Activated naive CD4-positive, alpha-beta T cell treated with Interleukin-2 at 50 U/mL for 16 hours (primary cell): ENCODE measurements at places on chromosomes 5 and 9.

DNA sequence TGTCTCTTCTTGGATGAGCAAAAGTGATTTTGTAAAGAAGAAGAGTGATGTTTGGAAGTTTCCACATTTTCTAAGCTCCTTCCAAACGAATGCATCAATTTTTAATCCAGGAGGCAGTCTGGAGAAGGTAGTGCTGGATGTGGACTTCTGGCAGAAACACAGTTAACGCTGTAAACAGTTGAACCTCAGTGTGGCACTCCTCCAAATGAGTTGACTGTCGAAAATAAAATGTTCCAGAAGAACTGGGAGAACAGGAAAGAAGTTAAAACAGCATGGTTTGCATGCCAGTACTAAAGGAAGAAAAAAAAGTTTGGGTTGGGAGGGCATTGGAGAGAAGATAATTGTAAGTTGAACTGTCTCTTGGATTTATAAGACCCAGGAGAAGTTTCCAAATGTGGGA is 6.5 kb downstream of the ZNF462 start:
- no peak for DNase-seq

GRCh38 chr9:129637673-129638439 is 4.1 kb downstream of the ASB6 start:
- DNase-seq: no peak

GRCh38 chr9:77968506-77968905 is 63.1 kb downstream of the GNAQ start:
- DNase-seq: no peak

GRCh38 chr5:132388244-132389050 is 18.9 kb downstream of the SLC22A5 start:
- no peak for DNase-seq

DNA sequence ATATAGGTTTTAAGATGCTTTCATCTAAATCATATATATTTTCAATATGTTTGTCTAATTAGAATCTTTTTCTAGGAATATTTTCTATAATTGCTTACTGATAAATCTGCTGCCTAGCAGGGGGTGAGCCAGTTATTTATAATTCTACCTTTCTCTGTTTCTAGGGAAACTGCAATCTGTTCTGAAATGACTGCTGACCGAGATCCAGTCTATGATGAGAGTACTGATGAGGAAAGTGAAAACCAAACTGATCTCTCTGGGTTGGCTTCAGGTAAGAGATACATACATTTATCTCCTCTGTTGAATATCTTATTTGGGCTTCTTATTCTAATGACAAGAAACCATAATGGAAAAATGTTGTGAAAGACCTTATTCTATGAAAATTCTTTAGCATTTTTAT is 127.3 kb downstream of the XRCC4 start:
- no peak for DNase-seq

DNA sequence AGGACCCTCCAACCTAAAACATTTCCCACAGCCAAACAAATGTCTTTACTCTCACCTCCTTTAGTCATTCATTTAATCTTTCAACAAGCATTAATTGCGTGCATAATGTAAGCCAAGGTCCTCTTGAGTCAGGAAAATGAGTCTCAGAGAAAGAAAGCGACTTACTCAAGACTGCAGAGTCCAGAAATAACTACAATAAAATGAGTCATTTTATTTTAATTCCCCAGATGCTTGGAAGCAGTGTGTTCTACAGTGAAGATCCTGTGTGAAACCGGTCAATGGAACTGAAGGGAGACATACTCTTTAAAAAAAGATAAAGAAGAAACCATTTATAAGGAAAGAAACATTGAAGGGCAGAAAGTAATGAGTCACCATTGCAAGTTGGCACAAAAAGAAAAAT is 513.7 kb downstream of the CDK5RAP2 start:
- no peak for DNase-seq

GRCh38 chr9:38107811-38108304 is 38.8 kb upstream of the SHB start:
- DNase-seq: no peak

GRCh38 chr9:85431339-85432102 is 310.2 kb downstream of the AGTPBP1 start:
- DNase-seq: no peak

DNA sequence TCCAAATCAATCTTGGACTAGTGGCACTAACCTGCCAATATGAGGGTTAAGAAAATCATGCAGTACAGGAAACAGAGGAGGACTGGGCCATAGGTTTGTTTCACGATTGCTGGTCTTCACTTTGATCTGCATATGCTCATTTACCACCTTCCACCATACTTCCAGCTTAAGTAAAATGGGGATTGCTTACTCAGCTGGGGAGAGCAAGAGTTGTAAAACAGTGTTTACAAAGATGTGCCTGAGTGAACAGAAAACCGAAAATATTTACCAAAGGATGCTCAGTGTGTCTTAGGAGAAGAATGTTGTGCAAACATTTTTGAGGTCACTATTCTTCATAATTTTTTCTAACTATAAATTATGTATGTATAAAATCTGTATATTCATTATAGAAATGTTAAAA is 65.1 kb upstream of the DNAH5 start:
- DNase-seq: no peak

DNA sequence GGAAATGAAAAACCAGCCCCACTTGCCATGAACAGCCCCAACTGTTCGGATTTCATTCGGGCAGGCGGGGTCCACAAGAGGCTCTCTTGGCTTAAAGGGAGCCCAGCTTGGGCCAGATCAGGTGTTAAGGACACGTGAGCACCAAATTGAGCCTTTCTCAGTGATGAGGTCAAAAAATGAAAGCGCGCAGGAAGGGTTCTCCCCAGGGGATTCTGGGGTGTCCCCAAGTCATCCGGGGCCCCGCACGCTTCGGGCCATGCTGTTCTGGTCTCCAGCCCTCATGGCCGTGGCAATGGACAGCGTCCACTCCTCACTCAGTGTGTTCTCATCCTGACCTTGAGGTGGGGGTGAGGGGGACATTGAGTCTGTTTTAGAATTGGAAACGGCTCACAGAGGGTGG is 10.9 kb downstream of the AK1 start:
- DNase-seq: no peak

DNA sequence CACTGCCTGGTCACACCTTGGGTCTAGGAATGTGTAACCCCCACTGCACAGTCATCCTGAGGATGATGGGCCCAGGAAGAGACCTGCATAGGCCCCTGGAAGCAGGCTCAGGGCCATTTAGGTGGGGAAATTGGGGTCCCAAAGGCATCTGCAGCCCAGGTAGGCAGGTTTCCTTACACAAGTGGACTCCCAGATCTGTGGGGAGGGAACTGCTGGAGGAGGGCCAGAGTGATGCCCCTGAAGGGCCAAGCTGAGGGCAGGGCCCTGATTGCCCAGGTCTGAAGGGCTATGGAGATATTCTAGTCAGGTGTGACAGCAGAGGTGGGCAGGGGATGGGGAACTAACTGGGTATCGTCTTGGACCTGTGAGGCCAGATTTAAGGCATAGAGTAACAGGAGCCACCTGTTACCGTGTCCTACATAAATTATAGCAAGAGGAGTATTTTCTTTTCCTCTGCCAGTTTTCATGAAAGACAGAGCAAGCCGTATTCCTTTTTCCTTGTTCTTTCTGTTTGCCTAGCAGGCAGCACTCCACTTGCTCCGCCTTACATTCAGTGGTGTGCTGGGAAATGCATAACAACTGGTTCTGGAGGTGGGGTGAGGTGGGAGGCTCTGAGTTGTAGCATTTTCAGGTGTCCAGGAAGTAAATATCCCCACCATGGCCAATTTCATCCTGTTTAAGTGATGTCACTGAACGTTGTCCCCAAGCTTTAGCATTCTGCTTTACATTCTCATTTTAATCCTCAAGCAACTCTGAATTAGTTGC is 41.3 kb downstream of the PPARGC1B start:
- DNase-seq: no peak

DNA sequence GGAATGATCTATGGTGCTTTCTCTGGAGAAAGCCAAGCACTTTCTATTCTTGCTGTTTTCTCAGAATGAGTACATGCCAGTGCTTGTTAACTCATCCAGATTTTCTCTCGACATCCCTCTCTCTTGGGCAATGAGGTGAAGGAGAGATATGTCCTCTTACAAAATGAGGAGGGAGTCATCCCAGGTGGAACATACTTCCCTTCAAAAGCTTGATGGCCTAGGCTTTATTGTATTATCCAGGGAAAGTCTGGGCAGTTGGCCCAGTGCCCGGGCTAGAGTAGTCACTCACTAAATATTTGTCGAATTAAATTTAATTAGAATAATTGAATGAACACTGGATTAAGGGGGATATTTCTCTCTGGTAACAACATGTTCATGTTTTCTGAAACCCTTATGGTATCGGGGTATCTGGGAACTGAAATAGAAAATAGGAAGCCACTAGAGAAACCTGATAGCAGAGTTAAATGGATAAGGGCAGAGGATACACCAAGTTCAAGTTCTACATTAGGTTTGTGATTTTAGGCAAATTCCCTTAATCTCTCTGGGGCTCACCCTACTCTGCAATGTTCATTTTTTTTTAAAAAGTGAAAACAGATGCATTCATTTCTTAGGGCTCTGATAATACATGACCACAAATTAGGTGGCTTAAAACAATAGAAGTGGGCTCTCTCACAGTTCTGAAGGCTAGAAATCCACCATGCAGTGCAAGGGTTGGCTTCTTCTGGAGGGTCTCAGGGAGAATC is 99.6 kb downstream of the LIFR start:
- DNase-seq: no peak

- DNase-seq: no peak
These were observed 51.2 kb upstream of the CDK20 start for GRCh38 chr9:88025411-88026117.

GRCh38 chr9:75891277-75891741 is 836 bp downstream of the PCSK5 start:
- DNase-seq: peak; percentile 24

DNA sequence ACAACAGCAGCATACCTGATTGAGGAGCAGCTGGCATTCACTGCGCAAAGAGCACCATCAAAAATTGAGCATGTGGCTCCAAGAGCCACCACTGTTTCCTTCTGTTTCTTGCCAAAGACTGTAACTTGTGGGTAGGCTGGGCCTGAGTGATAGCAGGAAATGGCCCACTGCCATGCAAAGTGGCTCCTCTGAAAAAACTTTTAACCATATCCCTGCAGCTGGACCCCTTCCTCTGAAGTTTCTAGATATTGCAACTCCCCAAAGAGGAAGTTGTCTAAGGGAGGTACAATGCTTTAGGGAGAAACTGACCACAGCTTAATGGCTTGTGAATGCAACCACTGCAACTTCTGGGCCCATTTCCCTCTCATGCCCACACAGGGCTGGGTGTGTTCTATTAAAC is 355.4 kb upstream of the PDE4D start:
- DNase-seq: no peak

- DNase-seq: no peak
These were observed 136.1 kb upstream of the ANKH start for GRCh38 chr5:15007646-15008045.

- no peak for DNase-seq
These were observed 25.4 kb upstream of the SARDH start for GRCh38 chr9:133763272-133764183.

DNA sequence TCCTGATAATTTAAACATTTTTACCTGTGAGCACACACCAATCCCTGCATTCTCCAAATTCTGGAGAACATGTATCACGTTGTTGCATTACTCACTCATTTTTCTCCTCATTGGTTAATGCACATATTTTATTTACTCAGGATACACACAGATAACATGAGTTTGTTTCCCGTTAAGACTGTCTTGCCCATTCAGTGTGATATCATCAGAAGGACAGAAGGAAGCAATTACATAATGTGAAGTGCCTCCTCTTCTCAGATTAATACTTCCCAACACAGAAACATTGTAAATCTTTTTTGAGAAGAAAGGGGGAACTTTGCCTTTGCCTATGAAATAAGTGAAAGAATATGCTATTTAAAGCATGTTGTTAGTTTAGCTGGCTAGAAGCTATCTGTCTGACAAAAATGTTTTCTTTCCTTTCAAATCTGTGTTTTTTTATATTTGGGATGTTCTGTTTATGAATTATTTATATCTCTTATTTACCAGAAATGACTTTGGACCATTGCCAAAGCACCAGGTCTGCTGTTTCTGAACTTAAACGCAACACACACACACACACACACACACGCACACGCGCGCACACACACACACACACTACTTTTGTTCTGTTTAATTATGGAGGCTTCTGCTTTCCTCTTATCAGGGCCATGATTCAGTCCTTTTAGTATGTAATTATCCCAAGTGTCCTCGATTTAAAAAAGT is 186.5 kb downstream of the CHSY3 start:
- no peak for DNase-seq

- no peak for DNase-seq
These were observed 3.3 kb downstream of the TLX3 start for GRCh38 chr5:171312129-171312974.

DNA sequence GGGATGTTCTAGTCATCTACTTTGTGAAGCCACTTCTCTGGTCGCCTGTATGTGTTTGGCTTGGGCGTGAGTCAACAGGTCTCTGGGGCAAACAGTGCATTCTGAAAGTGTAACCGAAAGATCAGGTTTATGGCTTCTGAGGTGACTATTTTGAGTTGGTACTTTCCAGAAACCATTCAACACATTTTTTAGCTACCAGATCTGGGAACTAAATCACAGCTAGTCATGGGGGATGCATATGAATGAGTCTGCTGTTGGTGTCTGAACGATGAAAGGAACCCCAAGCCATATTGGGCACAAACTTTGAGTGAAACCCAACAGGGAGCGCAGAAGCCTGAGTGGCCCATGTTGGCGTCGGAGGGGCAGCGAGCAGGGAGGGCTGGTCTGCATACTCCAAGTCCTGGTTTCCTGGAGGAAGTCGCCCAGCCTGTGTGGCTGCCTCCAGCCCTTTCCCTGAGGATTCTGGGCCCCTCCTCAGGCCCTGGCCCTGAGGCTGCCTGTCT is 35.3 kb downstream of the UBE2QL1 start:
- no peak for DNase-seq

- no peak for DNase-seq
These were observed 2348.7 kb upstream of the ACO1 start for GRCh38 chr9:30035761-30036160.

- DNase-seq: no peak
These were observed 428.4 kb downstream of the KDM4C start for GRCh38 chr9:7186175-7186574.

DNA sequence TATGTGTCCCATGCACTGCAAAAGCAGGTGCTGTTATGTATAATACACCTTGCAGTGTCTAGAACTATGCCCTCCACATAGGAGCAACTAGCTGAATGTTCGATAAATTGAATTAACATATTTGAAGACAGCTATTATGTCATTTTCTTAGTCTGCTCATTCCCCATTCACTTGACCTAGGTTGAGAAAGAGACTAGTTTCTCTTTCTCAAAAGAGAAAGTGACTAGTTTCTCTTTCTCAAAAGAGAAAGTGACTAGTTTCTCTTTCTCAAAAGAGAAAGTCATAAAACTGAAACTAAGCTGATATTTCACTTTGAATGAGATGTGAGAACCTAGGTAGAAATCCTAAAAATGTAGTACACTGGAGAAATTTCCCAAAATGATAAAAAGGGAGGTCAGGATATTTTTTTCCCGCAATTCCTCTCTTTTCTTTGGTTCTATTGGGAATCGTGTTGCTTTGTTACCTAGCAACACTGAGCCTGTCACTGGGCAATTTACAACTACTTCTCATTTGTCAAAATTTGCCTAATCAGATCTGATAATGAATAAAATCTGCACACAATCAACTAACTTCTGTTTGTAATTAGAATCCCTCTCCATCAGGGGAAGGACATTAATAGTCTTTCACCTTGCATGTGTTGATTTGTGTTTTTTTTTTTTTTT is 132.0 kb upstream of the GRIA1 start:
- DNase-seq: no peak

- no peak for DNase-seq
These were observed 5.7 kb downstream of the SDHA start for GRCh38 chr5:223791-224190.

GRCh38 chr9:83185488-83186154 is 122.7 kb upstream of the RASEF start:
- no peak for DNase-seq
